ENCODE measurements at places on chromosomes 5 and 9.

DNA sequence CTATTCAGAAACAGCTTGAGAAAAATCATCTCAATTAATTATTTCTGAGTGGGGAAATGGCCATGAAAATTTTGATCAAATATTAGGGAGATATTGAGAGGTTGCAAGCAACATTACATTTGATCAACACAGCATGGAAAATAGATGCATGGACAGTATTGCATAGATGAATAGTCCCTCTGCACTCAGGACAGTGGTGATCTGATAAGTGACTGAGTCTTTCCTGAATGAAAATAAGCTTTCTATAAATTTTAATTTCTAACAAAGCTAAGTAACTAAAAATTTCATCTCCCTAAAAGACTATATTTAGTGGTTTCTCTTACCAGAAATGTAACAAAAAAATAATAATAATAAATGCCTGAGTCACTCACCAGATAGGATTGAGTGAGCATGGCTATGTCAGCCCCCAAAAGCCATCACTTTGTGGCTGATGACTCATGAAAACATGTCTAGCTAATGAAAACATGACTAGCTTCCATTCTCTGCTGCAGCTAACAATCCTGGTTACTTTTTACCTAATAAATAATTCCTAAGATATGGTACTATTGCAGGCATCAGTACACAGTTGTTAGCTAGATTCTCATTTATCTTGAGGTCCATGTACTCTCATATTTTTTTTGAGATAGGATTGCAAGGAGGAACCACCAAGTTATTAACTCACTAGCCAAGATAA is 1294.8 kb upstream of the ACO1 start:
- DNase-seq, result no peak

DNA sequence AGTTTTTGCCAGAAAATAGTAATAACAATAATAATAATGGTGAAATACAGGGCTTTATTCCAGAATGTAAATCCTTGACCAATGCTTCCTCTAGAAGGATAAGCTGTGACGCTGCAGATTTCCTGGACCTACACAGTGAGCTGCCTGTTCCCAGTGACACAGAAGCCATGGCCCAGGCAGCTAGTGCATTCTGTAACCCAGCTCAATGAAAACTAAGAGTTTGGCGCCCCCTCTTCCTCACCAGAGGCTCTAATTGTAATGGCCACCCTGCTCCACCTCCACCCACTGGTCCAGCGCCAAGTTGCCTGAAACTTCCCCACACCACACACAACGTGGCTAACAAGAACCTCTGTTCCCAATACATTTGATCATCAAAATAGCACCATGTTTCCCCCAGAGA is 248.1 kb downstream of the CETN3 start:
- no peak for DNase-seq

GRCh38 chr5:124652892-124653441 is 93.5 kb downstream of the ZNF608 start:
- DNase-seq, result no peak

DNA sequence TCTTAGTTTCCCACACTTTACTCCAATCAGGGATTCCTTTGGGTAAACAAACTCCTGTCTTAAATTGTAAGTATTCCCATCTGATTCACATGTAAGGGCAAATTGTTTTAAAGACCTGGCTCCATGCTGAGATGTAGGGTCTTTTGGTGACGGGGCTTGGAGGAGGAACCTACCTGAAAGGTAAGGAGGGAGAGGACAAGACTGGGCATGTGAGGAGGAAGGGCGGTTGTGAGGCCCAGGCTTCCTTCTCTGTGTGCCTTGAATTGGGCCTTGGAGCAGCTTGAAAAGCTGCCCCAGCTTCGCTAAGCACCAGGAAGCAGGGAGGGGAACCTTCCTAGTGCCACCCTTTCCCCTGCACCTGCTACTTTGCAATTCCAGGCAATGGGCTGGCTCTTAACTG is 86.8 kb downstream of the C9orf152 start:
- no peak for DNase-seq

GRCh38 chr9:133238851-133239532 is 29.9 kb upstream of the OBP2B start:
- no peak for DNase-seq

DNA sequence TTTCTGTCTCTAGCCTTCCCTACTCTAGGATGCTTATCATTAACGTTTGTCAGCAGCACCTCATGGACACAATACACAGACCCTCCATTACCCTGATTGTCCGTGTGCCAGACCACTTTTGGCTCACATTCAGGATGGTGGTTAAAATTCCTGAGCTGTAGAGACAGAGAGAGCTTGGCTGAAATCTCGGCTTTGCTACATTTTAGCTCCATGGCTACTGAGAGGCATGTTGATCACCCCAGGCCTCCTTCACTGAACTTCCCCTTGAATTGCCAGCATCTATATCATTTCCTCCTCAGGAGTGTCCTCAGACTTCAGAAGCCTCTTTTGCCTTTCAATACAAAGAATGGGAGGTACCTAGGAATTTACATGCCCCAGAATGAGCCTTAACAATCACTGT is 104.7 kb upstream of the ISL1 start:
- no peak for DNase-seq

GRCh38 chr5:135880278-135880677 is 15.4 kb downstream of the IL9 start:
- DNase-seq, result no peak

DNA sequence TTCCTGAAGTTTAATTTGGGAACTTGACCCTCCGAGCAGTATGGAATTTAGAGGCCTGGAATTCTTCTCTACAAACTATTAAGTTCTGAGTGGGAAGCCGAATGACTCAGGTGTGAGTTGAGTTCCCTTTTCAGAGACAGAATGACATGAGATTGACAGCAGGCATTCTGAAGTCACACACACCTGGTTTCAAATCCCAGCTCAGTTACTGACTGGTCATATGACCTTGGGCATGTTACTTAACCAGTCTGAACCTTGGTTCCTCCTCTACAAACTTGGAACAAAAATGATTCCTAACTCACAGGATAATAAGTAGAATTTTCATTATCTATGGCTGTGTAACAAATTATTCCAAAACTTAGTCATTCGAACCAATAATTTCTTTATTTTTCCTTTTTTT is 45.5 kb upstream of the GPBP1 start:
- DNase-seq, result no peak

DNA sequence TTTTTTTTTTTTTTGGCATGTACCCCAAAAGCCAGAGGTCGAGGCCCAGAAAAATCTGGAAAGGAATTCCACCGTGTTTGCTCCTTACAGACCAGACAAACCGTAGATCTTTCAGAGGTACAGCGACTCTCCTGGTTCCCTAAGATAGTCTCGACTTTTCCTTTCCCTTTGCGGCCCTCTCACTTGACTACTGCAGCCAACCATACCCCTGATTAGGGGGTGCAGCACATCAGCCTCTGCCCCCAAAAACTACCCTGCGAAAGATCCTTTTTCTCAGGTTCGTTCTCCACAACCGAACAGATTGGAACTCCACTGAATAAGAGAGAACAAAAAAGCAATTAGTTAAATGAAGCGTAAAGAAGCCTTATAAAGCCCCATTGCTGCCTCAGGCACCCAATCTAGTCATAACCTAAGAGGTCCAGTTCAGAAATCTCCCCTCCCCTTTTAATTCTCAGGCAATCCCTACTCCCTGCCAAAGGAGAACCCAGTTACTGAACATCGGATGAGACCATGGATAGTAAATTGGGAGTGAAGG is 379 bp upstream of the TICAM2 start:
- no peak for DNase-seq

DNA sequence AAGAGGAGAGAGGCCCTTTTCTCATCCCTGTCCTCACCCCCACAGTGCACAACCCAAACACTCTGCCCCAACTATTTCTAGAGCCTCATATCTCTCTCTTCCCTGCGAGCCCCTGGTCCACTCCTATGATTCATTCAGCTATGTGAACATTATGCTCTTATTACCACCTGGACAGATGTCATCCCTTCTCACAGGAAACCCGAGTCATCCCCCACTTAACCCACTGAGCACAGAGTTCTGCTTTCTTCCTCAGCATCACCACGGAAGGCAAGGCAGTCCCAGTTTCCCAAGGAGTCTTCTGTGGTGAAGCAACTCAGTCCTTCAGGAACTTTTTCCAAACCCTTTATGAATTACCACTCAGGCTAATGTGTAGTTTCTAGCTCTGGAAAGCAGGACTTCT is 1.3 kb downstream of the DNAI1 start:
- DNase-seq, result no peak

DNA sequence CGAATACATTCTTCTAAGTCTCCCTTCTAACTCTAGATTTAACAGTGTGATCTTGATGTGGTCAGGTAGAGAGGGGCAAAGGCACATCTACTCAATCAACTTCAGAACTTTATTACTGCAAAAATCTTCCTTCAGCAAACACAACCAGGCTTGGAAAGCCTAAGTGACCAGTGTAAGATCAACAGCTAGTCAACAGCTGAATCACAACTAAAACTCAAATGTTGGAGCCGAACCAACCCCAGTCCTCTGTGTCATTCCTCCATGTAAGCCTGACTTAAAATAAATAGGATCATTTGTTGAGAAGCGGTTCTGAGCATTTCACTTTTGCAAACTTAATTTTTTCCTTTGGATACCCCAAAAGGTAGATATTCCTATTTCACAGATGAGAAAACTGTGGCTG is 352.7 kb downstream of the EBF1 start:
- no peak for DNase-seq

- no peak for DNase-seq
These were observed 72.3 kb downstream of the WNK2 start for GRCh38 chr9:93255994-93256877.

- DNase-seq, result no peak
These were observed 3.9 kb downstream of the CDKN2B start for GRCh38 chr9:22005021-22005701.

GRCh38 chr5:65862384-65862783 is 64.0 kb upstream of the ERBIN start:
- no peak for DNase-seq

- DNase-seq, result no peak
These were observed 16.4 kb upstream of the UBTD2 start for GRCh38 chr5:172299916-172300439.

GRCh38 chr5:40781843-40782409 is 16.2 kb downstream of the PRKAA1 start:
- DNase-seq, result no peak

DNA sequence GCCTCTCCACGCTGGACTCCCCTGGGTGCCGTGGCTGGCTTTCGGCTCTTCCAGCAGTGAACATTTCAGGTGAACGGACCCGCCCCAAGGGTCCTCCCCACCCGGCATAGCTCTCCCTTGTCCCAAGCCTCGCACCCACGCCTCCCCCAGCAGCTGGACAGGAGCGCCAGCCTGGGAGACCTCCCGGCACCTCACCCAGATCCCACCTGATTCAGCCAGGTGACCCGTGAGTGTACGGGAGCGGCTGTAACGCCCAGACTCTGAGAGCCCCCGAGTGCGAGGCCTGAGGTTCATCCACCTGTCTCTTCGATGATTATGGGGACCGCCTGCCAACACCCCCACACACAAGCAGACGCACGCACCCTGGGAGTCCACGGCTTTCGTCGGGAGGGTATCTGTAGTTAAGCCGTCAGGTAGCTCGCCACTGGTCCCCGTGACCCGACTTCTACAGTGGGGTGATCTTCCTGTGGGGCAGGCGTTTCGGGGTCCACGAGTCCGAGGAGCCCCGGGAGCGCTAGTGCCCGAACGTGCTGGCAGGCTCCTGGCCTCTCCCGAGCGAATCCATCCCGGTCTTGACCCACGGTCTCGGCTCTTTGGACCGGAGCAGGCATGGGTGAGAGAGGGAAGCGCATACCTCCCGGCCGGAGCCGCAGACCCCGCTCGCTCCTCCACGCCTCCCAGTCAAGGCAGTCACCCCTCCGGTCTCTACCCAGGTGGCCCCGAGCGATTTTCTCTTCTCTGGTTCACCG is 14.9 kb downstream of the TRIM7 start:
- no peak for DNase-seq

GRCh38 chr5:82105457-82105856 is 133.6 kb downstream of the ATG10 start:
- DNase-seq, result no peak

DNA sequence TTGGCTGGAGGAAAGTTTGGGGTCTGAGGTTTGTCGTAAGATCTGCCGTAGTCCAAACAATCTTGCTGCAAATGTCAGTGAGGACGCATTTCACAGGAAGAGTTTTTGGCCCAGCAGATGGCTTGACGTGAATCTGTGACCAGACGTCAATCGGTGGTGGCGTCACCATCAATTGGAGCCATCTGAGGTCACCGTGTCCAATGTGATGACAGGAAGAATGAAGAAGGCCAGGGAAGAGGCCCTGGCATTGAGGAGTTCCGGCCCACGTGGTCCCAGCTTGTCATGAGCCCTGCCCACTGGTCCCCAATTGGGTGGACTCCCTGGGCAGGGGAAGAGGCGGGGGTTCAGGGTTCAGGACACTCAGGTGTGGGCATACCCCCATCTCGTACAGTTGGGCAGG is 79.9 kb downstream of the OLFM1 start:
- DNase-seq, result no peak
